ENCODE measurements at places on chromosomes 1 and 21. TPM values are rescaled to one million over a fixed set of nuclear protein-coding genes. Genes with fewer than 3 reads are reported as not detected.

DNA sequence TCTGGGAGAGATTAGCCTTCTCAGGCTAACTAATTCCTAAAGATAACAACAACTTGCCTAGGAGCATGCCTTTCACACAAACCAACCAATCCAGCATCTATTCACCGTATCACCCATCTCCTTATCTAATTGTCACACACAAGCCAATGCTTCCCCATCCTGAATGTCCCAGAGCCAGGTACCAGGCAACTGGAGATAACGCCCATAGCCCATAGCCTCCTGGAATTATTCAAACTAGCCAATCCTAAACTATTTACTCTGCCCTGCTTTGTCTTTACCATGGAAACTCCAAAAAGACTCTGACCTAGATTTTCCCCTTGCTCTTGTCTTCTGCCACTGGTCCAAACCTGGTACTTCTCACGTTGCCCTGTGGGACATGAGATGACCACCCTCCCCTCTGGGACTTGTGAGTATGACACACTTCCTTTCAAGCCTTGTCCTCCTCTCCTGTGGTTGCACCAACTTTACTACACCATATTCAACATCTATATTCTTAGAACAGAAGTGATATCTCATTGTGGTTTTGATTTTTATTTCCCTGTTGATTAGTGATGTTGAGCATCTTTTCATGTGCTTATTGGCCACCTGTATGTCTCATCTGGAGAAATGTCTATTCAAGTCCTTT is 8.8 kb upstream of the ATG4C start:
- no peaks in the 10 kb centered on the region for H3K36me3 ChIP-seq
- peaks cover 35% of the 10 kb centered on the region for H3K27me3 ChIP-seq
- H3K4me3 ChIP-seq, result no peak overlapping the region
- H3K27ac ChIP-seq, result no peak overlapping the region
- DNase-seq, result no peak
- H3K4me1 ChIP-seq, result no peaks in the 10 kb centered on the region

DNA sequence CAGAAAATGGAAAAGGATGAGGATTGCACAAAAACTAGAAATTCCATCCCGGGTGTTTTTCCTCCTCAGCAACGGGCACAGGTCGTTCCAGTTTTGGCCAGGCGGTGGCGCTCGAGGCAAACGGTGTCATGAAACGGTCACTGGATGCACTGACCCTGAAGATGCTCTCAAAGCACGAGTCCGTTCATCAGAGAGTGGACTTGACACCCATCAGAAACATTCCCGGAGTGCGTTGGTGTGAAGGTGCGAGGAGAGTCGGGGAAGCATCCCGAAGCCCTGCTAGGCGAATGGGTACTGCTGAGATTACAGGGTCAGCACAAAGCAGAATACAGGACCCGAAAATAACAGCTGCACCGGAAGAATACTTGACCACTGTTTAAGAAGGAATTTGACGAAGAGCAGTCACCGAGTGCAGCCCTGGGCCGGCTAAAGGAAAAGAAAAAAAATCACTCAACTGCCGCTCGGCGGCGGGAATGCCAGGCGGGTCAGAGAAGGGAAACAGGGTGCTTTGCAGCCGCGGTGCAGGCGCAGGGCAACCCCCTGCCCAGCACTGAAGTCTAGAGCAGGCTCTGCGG is 71.7 kb upstream of the ETS2 start:
- H3K4me1 ChIP-seq, result peaks cover 18% of the 10 kb centered on the region
- DNase-seq, result peak; percentile 84
- peak overlapping the region; percentile 72 for H3K27ac ChIP-seq
- no peaks in the 10 kb centered on the region for H3K27me3 ChIP-seq

DNA sequence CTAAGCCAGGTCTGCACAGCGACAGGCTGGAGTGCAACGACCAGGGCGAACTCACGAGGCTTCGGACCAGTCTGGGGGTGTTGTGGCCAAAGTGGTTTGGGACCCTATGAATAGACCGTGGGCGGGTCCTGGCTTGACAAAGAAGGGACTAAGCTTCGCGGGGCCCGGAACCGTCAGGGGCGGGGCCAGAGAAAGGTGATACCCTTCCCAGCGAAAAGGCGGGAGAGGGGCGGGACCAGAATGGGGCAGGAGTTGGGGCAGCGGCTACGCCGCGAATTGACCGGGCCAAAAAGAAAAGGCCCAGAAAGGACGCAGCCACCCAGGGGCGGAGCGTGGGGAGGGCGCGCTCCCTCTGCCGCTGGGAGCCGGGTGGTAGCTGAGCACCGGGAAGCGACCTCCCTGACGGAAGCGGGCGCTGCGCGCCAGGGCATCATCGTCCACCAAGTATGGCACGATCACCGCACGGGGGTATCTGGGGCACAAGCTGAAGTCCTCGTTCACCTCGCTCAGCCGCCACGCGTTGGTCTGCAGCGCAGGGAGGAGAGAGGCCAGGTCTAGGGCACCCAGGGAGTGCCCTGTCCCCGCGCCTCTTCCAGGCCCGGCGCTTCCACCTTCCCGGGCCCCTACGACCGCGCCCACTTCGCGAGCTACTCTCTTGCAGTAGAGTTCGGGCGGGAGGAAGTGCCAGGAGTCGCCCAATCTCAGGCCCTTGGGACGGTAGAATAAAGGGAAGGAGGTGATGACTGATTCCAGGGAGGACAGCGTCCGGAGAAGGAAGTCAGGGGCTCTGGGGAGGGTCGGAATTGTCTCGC is 6.7 kb upstream of the FAM167B start:
- peak; percentile 77 for DNase-seq
- peaks cover 14% of the 10 kb centered on the region for H3K36me3 ChIP-seq

DNA sequence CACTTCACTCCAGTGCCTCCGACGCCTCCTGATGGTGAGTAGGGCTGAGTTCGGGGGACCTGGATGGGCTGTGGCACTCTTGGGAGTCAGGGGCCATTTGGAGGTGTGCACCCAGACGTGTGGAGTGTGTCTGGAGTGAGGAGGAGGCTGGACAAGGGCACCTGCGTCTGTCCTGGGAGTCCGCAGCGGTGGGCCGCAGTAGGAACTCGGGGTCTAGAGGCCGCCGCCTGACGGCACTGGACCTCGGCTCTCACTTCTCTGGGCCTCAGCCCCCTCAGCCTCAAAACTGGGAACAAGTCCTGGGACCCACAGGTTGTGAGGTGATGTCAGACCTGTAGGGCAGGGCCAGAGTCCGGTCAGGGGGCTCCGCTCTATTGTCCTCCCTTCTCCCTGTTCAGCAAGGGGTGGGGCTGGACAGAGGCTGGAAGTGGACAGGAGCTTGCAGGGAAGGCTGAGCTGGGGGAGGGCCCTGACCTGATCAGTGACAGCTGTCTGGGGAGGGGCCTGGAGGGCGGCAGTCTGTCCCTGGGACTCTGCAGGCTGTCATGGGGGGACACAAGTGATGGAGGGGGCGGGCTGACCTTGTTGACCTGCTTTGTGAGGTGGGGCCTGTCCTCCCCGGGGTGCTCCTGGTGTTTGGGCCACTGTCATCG is 15.5 kb downstream of the AGRN start:
- no peak overlapping the region for H3K27ac ChIP-seq
- peaks cover 49% of the 10 kb centered on the region for H3K36me3 ChIP-seq
- no peak for DNase-seq
- no peak overlapping the region for H3K4me3 ChIP-seq
- no peaks in the 10 kb centered on the region for H3K27me3 ChIP-seq

DNA sequence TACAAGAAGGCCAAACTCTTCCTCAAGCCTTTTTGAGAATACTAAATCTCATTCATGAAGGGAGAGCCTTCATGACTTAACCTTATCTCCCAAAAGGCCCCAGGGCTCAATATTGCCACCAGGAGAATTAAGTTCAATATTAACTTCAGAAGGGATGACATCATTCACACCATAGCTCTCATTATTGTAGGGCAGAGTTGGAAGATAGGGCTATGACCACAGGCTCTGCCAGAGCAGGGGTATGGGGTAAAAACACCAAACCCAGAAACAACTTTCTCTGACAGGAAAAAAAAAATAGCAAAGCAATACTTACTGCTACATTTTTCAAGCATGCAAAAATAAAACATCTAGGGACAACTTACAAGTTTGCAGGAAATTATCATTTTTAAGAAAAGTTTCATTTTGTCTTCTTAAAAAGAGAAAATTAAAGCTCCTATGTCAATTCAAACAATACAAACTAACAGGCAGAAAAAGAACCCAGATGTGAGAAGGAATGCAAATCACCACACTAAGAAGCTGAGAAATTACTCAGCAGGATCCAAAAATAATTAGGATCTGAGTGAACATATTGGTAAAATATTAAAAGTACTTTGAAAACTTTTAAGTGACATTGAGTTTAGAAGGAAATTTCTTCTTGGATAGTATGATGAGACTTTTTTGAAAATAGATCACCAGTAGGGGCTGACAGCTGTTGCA is 1156.5 kb downstream of the NCAM2 start:
- H3K36me3 ChIP-seq, result no peaks in the 10 kb centered on the region
- H3K4me1 ChIP-seq, result no peaks in the 10 kb centered on the region
- H3K4me3 ChIP-seq, result no peak overlapping the region

DNA sequence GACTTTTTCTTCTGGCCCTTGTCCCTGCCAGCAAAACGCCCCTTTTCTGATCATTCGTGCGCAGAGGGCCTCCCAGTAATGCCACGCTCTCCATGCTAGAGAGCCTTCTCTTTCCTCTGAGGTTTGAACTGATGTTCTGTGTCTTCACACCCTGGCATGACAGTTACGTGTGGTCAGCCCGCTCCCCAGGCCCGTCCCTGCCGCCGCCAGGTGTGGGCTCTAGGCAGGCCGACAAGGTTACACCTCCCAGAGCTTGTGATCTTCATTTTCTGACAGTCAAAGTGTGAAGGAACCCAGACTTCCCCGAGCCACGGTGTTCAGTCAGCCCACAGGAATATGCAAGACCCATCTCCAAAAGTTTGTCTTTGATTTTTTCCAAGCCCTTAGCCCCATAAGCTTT is 265.6 kb downstream of the TM2D1 start:
- H3K36me3 ChIP-seq, result peaks cover 11% of the 10 kb centered on the region
- H3K4me1 ChIP-seq, result no peaks in the 10 kb centered on the region
- no peak overlapping the region for H3K4me3 ChIP-seq

DNA sequence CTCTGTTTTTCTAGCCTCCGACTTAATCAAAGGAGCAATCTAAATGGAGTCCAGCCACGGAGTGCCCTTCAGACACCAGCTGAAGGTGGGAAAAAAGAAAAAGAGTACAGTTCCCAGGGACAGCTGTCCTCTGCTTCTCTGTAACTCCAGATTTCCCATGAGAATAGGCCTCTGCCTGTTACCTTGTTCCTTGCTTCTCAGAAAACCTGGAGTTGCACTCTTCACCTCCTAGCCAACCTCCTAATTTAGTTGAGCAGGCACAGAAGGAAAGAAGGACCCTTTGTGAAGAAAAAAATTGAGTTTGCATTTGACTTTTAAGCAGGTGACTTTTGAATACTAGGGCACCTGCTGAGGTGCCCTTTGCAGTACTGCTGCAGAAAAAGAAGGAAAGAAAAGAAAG is 8.3 kb downstream of the BARHL2 start:
- no peaks in the 10 kb centered on the region for H3K4me1 ChIP-seq
- H3K27me3 ChIP-seq, result peaks cover 100% of the 10 kb centered on the region
- DNase-seq, result no peak
- H3K4me3 ChIP-seq, result no peak overlapping the region
- H3K27ac ChIP-seq, result no peak overlapping the region
- no peaks in the 10 kb centered on the region for H3K36me3 ChIP-seq

- H3K27me3 ChIP-seq, result no peaks in the 10 kb centered on the region
- H3K4me3 ChIP-seq, result no peak overlapping the region
- H3K36me3 ChIP-seq, result peaks cover under 1% of the 10 kb centered on the region
- H3K27ac ChIP-seq, result no peak overlapping the region
- H3K4me1 ChIP-seq, result peaks cover 2% of the 10 kb centered on the region
- DNase-seq, result no peak
Measured at GRCh38 chr1:94130851-94131595, 10.1 kb upstream of the ABCA4 start.

GRCh38 chr1:81695741-81696140 is 105.0 kb upstream of the ADGRL2 start:
- H3K4me1 ChIP-seq, result peaks cover 36% of the 10 kb centered on the region
- H3K4me3 ChIP-seq, result no peak overlapping the region
- no peaks in the 10 kb centered on the region for H3K27me3 ChIP-seq
- H3K36me3 ChIP-seq, result no peaks in the 10 kb centered on the region

GRCh38 chr21:45611939-45612664 is 31.4 kb upstream of the PCBP3 start:
- H3K27ac ChIP-seq, result no peak overlapping the region
- H3K36me3 ChIP-seq, result no peaks in the 10 kb centered on the region
- no peak for DNase-seq
- peaks cover 96% of the 10 kb centered on the region for H3K27me3 ChIP-seq
- H3K4me3 ChIP-seq, result no peak overlapping the region

DNA sequence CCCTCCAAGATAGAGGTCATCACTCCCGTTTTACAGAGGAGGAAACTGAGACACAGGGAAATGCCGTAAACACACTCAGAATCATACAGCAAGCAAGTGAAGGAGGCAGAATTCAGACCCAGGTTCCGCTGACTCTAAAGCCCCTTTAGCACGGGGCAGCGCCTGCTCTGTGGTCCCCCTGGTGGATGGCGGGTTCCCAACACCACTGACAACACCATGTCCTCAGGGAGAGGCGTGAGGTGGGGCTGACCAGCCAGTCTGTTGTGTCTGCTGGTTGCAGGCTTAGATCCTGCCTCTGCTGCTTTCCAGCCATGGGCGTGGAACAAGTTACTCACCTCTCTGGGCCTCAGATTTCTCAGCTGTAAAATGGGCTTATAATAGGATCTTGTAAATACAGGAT is 617.3 kb downstream of the MATN1 start:
- no peaks in the 10 kb centered on the region for H3K4me1 ChIP-seq
- H3K27me3 ChIP-seq, result peaks cover 100% of the 10 kb centered on the region
- no peaks in the 10 kb centered on the region for H3K36me3 ChIP-seq
- H3K4me3 ChIP-seq, result no peak overlapping the region
- DNase-seq, result peak; percentile 74
- no peak overlapping the region for H3K27ac ChIP-seq

DNA sequence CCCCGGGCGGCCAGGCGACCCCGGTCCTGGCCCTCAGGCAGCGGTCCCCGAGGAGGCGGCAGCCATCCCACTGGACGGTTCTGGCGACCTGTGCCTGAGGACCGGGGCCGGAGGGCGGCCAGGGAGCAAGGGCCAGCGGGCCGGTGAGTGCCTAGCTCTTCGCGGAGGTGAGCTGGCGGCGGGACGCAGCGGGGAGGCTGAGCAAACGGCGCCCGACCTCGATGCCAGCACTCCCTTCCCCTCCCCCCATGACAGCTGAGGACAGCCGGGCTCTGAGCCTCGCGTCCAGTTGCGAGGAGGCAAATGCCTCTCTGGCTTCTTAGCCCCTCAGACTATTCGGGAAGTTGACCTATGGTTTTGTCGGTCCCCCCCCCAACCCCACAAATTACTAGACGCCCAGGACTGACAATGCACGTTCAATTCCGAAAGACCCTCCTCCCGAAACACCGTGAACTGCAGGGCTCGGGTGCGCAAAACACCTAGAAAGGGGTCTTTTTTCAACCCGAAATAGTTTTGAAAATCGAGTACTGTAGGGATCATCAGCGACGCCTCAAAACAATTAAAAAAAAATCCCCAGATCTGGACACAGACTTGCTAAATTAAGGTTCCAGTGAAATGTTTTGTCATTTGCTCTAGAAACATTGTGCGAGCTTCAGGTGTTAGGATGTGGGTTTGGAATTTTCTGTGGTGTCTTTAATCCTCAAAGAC is 8.3 kb downstream of the CDKN2C start:
- peaks cover 52% of the 10 kb centered on the region for H3K36me3 ChIP-seq
- H3K4me3 ChIP-seq, result peak overlapping the region; percentile 78
- peak overlapping the region; percentile 96 for H3K27ac ChIP-seq

- H3K36me3 ChIP-seq, result peaks cover 32% of the 10 kb centered on the region
- no peak for DNase-seq
- H3K4me3 ChIP-seq, result no peak overlapping the region
- no peak overlapping the region for H3K27ac ChIP-seq
Measured at GRCh38 chr1:113808450-113809195, 3.7 kb downstream of the RSBN1 start.

MAP3K7CL gene
- 2.7 TPM for total RNA-seq

BARHL2 gene
- total RNA-seq, result not detected

LRP8 gene
- 84.1 TPM for total RNA-seq

KRTAP26-1 gene
- not detected for total RNA-seq

S100A8 gene
- not detected for total RNA-seq

FOXO6 gene
- total RNA-seq, result 1.0 TPM

CD247 gene
- total RNA-seq, result 0.61 TPM

MCOLN2 gene
- 12.6 TPM for total RNA-seq

RSPH1 gene
- 3.3 TPM for total RNA-seq
